ENCODE measurements at places on chromosomes 4 and X.

DNA sequence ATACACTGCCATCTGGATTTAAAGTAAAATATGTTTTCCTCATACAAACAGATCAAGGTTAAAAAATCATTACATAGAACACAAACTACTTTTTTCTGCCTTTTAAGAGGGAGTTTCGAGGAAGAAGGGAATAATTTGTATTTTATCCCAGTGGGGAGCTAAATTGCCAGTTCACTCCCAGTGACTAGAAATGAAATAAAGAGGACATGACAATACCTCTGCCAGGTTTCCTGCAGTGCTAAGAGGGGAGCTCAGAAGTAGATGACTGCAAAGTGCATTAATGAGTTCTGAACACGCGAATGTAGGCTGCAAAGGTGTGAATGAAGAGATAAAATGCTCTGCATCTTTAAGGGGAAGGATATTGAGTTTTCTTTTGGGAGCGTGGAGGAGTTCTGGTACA lies 69.7 kb downstream of the SRPX start:
- no peak for DNase-seq

GRCh38 chr4:788636-789297 lies 37.2 kb downstream of the CPLX1 start:
- no peak for DNase-seq

DNA sequence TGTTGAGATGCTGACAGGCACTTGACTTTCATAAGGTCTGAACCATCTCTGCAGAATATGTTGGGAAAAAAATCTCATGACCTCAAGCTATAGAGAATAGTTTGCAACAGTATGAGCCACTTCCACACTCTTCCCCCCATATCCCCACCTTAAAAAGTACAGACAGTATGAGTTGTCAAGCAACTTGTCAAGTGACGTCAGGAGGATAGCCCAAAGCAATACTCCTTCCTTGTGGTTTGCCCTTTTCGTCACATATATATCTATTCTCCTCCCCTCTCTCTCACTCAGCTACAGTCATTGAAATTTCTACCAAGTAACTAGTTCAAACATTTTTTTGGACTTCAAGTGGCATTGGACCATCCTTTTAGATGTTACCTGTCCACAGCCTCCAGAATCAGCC lies 67.7 kb downstream of the MCF2 start:
- no peak for DNase-seq

- peak; percentile 77 for DNase-seq
These were observed 210.0 kb upstream of the STK26 start for GRCh38 chrX:131812847-131813825.

- no peak for DNase-seq
These were observed 19.9 kb downstream of the DCHS2 start for GRCh38 chr4:154471526-154472331.

All from anterior cingulate cortex (tissue), 58 donors.